ENCODE measurements at places on chromosomes 6 and 20. TPM values are rescaled to one million over a fixed set of nuclear protein-coding genes. Genes with fewer than 3 reads are reported as not detected.

The STMND1 gene
- not detected for total RNA-seq

The NR2E1 gene
- not detected for total RNA-seq

The ADAM33 gene
- total RNA-seq: not detected

The PRPH2 gene
- total RNA-seq: not detected

The HCK gene
- 16.9 TPM for total RNA-seq

The BMP6 gene
- 0.07 TPM for total RNA-seq

DNA sequence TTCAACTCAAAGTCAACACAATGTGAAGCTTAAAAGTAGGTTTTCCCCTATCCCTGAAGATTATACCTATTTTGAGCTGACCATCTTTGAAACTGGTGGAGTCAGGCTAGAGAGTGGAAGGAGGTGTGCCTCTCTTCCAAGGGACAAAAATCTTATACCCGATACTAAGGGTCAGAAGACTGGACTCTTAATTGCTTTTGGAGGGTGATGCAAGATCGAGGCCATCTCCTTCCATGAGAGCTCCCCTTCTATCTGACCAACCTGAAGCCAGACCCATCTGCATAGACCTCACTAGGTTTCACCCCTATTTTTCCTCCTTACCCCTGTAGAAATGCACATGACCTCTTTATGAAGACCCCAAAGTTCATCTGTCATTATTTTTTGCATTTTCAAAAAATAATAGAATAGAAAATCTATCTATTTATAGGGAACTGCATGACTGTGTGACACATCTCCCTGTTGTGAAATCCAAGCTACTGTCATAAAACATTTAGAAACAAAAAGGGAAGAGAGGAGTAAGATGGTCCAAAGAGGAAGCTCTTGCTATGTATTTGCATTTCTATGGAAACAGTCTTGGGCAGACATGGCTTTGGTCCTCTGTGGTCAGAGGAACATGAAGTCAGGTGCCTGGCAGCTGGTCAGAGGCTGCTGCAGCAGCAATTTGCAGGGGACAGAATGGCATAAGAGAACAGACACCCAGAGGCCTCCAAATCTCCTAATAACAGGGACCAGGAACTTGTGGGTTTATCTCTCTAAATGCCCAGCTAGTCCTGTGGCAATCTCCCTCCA lies 349.2 kb downstream of the MAFB start:
- no peaks in the 10 kb centered on the region for H3K36me3 ChIP-seq
- no peak overlapping the region for H3K4me3 ChIP-seq
- no peak overlapping the region for H3K27ac ChIP-seq
- DNase-seq: no peak
- H3K27me3 ChIP-seq: no peaks in the 10 kb centered on the region
- H3K4me1 ChIP-seq: no peaks in the 10 kb centered on the region

GRCh38 chr20:19817017-19817416 lies 59.0 kb downstream of the RIN2 start:
- no peak overlapping the region for H3K27ac ChIP-seq

- H3K27ac ChIP-seq: no peak overlapping the region
- H3K4me3 ChIP-seq: no peak overlapping the region
Observed at GRCh38 chr20:35317416-35318210, 25.4 kb upstream of the FAM83C start.

GRCh38 chr6:2643130-2643529 lies 107.6 kb downstream of the MYLK4 start:
- H3K27me3 ChIP-seq: no peaks in the 10 kb centered on the region
- no peaks in the 10 kb centered on the region for H3K4me1 ChIP-seq
- H3K4me3 ChIP-seq: no peak overlapping the region

GRCh38 chr20:18166950-18167349 lies 29.3 kb downstream of the KAT14 start:
- no peak overlapping the region for H3K27ac ChIP-seq
- H3K27me3 ChIP-seq: no peaks in the 10 kb centered on the region
- peaks cover 29% of the 10 kb centered on the region for H3K36me3 ChIP-seq
- no peak overlapping the region for H3K4me3 ChIP-seq
